HT-29 (cell line): ENCODE measurements at places on chromosomes 4 and X. TPM values are rescaled to one million over a fixed set of nuclear protein-coding genes. Genes with fewer than 3 reads are reported as not detected.

GRCh38 chrX:103554687-103555424 is 30.5 kb upstream of the TCEAL4 start:
- no peak for DNase-seq

DNA sequence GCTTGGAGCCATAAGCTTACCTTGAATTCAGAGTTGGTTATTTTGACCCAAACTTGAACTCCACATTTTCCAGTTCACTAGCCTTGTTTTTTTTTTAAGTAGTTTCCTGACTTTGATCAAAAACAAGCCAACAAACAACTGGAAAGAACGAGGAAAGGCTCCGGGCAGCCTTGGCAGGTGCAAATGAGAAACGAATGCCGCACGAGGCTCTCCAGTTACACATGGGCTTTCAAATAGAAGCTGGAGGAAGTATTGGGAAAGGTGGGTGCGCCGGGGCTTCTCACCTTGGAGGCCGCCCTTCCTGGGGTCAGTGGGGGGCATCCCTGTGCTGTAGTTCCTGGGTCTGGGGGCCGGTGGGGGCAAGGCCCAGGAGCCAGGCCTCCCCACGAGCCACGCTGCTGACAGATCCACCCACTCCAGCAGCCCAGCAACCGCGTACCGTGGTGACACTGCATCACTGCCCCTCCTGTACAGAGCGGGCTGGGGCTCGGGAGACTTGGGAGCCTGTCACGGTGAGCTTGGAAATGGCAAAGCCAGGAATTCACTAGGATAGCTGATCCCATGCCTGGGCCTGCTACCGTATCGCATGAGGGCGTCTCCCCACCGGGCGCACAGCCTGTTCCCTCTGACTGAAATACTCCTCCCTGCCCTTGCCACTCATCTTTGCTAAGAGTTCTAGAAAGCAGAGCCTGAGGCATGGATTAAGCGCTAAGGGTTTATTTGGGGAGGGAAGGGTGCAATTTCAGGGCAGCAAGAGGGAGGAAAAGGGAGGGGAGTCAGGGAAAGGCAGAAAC is 50.9 kb upstream of the ADRA2C start:
- DNase-seq, result no peak

NDNF gene
- total RNA-seq, result 0.64 TPM in 1 of 2 replicates, not detected in the other

GRCh38 chr4:53119680-53120079 is 246.2 kb downstream of the SCFD2 start:
- no peak for DNase-seq

GRCh38 chr4:106971636-106972035 is 64.5 kb downstream of the DKK2 start:
- no peak for DNase-seq

GRCh38 chr4:37827030-37827685 is 672 bp downstream of the PGM2 start:
- peak; percentile 72 for DNase-seq

DNA sequence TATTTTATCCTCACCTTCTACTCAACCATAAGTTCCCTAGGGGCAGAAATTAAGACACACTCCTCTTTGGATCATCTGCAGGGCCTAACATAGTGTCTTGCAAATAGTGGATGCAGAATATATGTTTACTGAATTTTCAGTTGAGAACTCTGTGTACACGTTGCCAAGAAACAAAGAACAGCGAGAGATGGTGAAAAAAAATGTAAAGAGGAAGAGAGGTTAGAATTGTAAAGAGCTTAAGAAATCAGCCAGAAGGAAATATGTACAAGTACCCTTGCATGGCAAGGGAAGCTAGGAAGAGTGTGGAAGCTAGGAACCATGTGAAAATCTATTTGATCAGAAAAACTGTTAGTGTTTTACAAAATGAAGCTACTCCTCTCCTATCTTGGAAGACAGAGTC is 431.0 kb downstream of the SMARCA1 start:
- no peak for DNase-seq

DNAAF6 gene
- not detected in 2 replicates for total RNA-seq

DNA sequence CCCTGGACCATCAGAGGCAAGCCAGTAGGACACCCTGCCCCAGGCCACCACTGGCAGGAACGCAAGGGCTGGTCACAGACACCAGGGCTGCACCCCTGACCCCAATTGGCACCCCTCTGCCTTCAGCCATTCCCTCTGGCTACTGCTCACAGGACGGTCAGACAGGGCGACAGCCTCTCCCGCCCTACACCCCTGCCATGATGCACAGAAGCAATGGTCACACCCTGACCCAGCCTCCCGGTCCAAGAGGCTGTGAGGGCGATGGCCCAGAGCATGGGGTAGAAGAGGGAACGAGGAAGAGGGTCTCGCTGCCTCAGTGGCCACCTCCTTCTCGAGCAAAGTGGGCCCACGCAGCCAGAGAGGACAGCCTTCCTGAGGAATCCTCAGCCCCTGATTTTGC is 143.5 kb downstream of the SOWAHB start:
- DNase-seq, result no peak

- DNase-seq, result peak; percentile 85
These were observed 278.3 kb downstream of the INPP4B start for GRCh38 chr4:142567620-142568451.

PRICKLE3 gene
- 19.0 and 22.3 TPM in 2 replicates for total RNA-seq

GAGE12E gene
- not detected in 2 replicates for total RNA-seq

DNA sequence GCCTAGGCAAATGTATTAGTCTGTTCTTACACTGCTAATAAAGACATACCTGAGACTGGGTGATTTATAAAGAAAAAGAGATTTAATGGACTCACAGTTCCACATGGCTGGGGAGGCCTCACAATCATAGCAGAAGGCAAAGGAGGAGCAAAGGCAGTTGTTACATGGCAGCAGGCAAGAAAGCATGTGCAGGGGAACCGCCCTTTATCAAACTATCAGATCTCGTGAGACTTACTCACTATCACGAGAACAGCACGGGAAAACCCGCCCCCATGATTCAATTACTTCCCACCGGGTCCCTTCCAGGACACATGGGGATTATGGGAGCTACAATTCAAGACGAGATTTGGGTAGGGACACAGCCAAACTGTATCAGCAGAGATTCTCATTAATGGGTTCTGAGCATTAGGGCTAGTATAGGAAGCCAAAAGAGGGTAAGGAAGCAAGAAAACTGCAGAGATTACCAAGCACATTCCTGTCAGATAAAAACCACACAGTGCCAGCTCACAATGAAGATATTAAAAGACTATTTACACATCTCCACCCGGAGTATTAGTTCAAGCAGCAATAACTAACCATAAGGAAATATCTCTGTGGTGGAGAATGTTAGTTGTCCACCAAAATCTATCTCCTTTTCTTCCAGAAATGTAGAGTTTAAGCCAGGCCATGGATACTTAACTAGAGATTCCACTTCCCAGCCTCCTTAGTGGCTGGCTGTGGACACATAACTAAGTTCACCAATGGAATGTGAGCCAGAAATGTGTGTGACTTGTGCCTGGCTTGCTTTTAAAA is 61.2 kb upstream of the HOPX start:
- DNase-seq, result peak; percentile 66

DNA sequence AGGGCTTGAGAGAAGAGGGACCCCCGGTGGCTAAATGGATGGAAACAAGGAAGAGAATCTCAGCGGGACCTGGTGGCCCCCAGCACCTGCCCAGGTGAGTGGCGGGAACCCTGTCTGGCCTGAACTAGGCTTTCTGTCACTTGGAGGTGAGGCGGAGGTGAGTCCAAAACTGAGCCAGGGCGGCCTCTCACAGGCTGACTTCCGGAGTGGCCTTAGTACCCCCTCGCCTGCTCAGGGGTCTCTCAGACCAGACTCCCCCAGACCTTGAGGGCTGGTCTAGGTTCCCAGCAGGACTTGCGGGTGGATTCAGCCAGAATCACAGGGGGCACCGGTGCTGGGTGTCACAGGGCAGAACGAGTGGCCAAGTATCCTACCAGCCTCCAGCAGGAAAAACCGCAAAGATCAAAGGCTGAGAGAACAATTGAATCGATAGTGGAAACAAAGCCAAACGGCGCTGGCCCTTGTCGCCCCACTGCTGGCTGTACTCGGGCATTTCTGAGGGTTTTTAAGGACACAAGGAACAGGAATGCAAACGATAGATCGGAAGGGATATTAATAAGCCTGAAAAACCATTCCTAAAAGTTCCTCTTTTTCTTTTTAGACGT is 67.8 kb downstream of the WFS1 start:
- DNase-seq, result peak; percentile 27

MAGEE1 gene
- not detected in 2 replicates for total RNA-seq

- no peak for DNase-seq
These were observed 142.2 kb downstream of the GLRA3 start for GRCh38 chr4:174686826-174687225.

CLDN2 gene
- total RNA-seq, result 55.7 and 55.9 TPM in 2 replicates

PARM1 gene
- total RNA-seq, result 1.0 and 1.1 TPM in 2 replicates

GRCh38 chrX:138877746-138878145 is 166.2 kb upstream of the FGF13 start:
- no peak for DNase-seq

TMEM31 gene
- not detected in 2 replicates for total RNA-seq

ESX1 gene
- not detected in 2 replicates for total RNA-seq

GRCh38 chr4:37892641-37893040 is 1.8 kb downstream of the TBC1D1 start:
- no peak for DNase-seq

TLR1 gene
- not detected in 2 replicates for total RNA-seq

GRCh38 chr4:135122457-135122856 is 920.9 kb upstream of the PABPC4L start:
- DNase-seq, result no peak

DNA sequence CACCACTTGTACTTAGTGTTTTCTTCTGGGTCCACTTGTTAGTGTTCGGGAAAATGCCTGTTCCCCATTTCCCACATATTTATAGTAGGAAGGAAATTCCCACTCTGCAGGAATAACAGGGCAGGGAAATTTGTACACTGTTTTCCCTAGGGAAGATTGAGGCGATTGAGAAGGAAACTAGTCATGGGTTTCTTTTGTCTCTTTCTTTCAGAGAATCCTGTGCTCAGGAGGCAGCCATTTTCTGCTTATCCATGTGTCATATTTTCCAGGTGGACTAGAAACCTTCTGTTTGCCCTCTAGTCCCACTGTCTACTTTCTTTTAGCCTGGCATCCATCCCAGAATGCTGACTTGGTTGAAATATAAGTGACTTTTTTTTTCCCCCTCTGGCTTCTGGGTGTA is 299.1 kb upstream of the ANKRD50 start:
- DNase-seq, result no peak

- DNase-seq, result no peak
These were observed 97.0 kb downstream of the SOWAHB start for GRCh38 chr4:76800902-76801301.

SRPX gene
- not detected in 2 replicates for total RNA-seq
